ENCODE measurements at places on chromosomes 7 and 10.
A peak's percentile ranks its signal among the peaks of the same experiment; 100 is the strongest.

GRCh38 chr10:125057158-125058001, 103.0 kb downstream of the CTBP2 start:
- DNase-seq: peak; percentile 32

- DNase-seq: no peak
Measured at GRCh38 chr7:48438206-48438605, 266.9 kb downstream of the ABCA13 start.

GRCh38 chr10:45235798-45236220, 79.6 kb downstream of the OR13A1 start:
- DNase-seq: no peak

GRCh38 chr10:98170249-98171117, 36.0 kb downstream of the R3HCC1L start:
- peak; percentile 90 for DNase-seq

GRCh38 chr7:17362439-17363105, 64.1 kb downstream of the AHR start:
- no peak for DNase-seq

DNA sequence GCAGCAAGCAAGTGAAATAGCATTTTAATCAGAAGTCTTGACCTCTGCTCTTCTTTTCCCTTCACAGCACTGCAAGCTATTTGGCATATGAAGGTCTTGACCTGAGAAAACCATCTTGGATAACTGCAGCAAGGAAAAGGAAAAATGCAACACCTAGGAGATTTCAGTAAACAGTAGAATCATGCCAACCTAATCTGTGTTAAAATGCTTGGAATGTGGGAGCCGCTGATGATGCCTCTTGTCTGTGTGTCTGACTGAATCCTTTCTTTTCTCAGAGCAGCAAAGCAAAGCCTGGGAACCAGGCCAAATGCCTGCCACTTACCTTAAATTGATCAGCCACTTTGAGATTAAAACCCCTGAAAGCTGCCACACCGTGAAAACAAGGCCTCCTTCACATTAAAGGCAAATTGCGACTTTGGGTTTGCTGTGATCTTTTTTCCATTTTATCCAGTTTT, 80.4 kb upstream of the CDK6 start:
- no peak for DNase-seq

DNA sequence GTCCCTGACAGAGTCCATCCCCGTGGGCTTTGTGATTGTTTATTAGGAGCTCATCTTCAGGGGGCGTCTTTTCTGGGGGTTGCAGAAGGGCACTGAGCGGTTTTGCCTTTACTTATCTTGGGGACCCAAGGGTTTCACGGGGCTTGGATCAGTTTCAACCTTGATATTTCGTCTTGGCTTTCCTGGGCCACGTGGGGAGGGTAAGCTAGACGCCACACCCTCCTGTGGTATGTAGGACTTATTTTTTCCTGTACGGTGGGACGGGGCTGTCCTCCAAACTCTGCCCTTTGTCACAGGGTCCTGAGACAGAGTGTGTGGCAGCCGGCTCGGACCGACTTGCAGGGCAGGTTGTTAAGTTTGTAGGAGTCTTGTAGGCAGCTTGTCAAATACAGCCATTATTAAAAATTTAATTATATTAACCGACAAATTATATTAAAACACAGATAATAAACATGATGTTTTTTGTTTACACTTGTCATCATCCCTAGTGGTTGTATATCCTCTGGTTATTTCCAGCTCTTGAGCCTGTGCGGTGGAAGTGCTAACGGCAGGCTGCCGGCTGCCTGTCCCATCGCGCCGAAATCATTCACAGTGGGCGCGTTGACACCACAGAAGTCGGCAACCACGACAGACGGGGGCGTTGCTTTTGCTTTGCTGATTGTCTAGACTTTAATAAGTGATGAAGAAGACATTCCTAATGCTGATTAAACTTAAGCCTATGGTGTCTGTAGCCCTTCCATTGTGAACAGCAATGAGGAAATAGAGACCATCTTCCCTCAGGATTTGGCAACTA, 193.2 kb downstream of the DNAJB6 start:
- DNase-seq: no peak

- no peak for DNase-seq
Measured at GRCh38 chr10:97490592-97490991, 7.6 kb downstream of the MMS19 start.

GRCh38 chr7:38129162-38129561, 48.9 kb upstream of the STARD3NL start:
- no peak for DNase-seq

GRCh38 chr7:35647171-35647574, 47.8 kb downstream of the HERPUD2 start:
- no peak for DNase-seq

- DNase-seq: no peak
Measured at GRCh38 chr7:77954773-77955555, 156.4 kb downstream of the PHTF2 start.

DNA sequence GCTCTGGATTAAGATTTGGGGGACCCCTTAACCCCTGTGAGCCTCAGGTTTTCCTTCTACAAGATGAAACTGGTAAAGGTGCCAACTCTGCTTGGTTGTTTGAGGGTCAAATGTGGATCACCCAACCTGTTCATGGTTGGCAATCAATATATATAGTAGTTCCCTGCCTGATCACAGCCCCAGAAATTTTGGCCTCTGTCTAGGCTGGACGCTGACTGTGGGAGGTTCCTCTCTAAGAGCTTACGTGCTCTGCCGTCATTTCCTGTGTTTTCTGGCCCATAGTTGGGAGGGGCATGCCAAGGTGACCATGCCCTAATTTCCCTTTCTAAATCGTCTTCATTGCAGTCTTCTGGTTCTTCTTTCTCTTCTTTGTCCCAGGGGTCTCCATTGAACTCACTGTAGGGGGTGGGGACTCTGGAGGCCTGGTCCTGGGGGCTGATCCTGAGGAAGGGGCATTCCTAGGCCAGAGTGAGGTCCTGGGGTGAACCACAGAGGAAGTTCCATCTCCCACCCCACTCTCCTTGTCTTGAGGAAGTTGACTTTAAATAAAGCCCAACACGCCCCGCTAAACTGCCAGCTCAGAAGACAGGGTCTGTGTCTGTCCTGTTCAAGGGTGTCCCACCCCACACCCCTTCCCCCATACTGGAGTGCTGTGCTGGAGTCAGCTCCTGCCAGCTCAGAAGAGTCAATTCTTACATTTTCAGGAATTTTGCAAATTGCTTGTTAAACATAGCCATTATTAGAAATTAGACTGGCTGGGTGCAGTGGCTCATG, 98.9 kb upstream of the SDK1 start:
- DNase-seq: no peak

- DNase-seq: no peak
Measured at GRCh38 chr7:40629891-40630290, 495.1 kb downstream of the SUGCT start.

GRCh38 chr10:15123749-15124184, 26.6 kb downstream of the RPP38 start:
- peak; percentile 84 for DNase-seq

DNA sequence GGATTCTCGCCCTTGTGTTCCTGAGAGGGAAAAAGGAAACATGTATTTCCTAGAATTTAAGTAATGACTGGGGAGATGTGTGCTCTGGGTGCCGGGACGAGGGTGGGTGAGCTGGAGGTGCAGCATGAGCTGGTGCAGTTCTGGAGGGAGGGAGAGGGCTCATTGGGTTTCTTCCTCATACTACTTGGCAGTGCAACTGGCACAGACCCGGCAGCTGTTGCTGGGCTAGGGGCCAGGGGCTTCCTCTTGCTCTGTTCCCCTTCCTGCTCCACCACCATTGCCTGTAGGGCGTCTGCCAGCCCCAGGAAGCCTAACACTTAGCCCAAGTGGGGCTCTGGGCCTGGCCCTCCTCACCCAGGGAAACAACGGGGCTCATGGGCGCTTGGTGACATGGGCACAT, 5.9 kb downstream of the RET start:
- no peak for DNase-seq

- no peak for DNase-seq
Measured at GRCh38 chr10:59754951-59755350, 1.7 kb upstream of the MRLN start.

DNA sequence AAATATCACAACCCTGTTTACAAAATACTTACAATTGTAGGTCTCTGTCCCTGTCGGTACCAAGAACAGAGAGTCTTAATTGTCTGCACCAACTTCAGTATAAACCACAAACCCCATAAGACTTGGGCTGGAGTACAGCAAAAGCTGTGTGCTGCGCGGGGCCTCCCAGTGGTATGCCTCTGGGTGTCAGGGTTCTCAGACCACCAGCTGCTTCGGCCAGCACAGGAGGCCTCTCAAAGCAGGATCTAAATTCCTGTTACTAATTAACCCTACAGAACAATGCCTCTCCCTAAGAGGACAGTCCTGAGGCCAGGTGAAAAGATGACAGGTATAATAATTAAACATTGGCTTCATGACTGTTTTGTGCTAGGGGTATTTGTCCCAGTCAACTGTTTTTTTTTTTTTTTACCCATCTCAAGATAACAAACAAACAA, 957 bp upstream of the SVIL start:
- no peak for DNase-seq

GRCh38 chr7:5714657-5715337, 66.7 kb downstream of the RNF216 start:
- DNase-seq: no peak

- DNase-seq: no peak
Measured at GRCh38 chr7:130461272-130461671, 20.5 kb upstream of the CEP41 start.

- no peak for DNase-seq
Measured at GRCh38 chr10:128400564-128400963, 274.3 kb upstream of the MKI67 start.

- no peak for DNase-seq
Measured at GRCh38 chr10:9060314-9060713, 1005.8 kb downstream of the GATA3 start.

DNA sequence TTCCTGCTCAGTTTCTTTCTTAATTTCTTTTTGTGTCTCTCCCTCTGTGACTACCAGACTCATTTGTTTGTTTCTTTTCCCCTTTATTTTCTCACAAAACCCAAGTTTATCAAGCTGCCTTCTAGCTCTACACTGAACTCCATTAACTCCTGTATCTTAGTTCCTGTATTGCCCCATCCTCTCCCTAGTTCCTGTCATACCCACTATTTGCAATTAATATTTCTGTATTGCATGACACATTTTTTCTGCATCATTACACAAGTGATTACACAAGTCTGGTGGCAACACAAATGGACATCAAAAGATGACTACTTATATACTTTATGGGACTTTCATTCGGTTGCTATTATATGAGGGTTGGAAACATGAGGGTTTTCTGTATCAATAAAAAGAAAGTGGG, 26.9 kb upstream of the OR9A4 start:
- no peak for DNase-seq

DNA sequence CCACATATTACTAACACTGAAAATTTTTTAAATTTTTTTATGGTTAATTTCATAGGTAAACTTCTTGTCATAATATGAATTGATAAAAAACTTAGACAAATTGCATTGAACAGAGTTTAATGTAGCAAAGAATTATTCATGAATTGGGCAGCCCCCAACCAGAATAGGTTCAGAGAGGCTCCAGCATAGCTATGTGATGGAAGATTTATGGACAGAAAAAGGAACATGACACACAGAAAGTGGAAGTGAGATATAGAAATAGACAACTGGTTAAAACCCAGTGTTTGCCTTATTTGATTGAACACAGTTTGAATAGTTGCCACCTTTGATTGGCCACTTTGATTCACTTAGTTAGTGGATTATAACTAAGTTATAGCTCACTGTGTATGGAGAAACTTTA, 87.2 kb downstream of the AHR start:
- DNase-seq: no peak

- no peak for DNase-seq
Measured at GRCh38 chr7:80313067-80313626, 178.5 kb downstream of the GNAI1 start.

DNA sequence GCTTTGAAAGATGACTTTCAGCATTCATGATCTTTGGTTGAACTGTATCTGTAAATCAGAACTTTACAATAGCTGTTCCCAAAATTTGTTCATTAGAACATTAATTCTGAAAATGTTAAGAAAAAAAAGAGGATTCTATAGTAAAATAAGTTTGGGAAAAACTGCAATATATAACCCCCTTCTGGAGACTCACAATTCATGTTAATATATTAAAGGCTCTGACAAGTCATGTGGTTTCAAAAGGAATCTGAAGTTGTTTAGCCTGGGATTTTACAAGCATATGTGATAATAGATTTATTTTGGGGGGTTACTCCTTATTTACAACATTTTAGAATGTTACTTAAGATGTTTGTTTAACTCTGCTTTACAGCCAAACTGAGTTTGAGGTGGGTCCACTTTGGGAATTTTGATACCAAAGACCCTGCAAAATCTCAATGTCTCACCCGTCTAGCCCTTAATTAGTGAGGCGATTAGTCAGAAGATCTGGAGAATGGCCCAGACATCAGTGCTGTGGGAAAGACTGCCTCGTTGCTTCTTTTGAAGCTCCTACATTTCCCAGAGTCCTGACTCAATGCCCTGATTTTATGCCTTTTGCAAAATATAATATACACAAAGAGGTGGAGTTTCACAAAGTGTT, 40.0 kb downstream of the CDK1 start:
- no peak for DNase-seq

GRCh38 chr7:80161466-80161865, 26.8 kb downstream of the GNAI1 start:
- no peak for DNase-seq

DNA sequence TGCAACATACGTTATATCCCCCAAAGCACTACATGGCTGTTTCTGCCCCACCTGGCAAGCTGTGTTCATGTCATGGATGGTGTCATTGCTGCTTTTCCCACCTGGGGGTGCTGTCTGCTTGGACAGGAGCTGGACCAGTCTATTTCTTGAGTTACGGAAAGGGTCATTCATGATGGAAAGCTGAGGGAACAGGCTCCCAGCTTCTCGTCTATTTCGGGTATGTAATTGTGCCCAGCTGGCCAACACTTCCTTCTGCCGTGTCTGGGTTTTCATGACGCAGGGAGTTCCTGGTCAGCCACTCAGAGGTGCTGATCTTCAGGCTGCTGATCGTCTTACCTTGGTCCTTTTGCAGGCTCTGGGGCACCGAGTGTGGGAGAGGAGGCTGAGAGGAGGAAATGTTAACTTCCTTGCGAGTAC, 8.6 kb downstream of the BTBD16 start:
- DNase-seq: no peak

DNA sequence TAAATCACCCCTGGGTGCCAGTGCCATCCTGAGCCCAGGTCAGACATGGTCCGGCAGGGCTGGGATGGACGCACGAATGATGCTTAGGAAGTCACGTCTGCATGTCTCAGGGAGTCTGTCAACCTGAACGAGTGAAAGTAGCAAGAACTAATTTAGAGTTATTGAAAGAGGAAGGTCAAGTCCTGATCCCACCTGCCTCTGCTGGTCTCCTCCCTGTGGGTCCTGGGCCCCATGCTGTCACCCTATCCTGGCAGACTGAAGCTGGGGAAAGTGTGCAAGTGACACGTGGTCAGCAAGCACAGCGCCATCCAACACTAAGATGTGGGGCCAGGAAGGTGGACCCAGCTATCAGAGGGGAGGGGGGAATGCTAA, 26.1 kb upstream of the GRID1 start:
- DNase-seq: no peak

DNA sequence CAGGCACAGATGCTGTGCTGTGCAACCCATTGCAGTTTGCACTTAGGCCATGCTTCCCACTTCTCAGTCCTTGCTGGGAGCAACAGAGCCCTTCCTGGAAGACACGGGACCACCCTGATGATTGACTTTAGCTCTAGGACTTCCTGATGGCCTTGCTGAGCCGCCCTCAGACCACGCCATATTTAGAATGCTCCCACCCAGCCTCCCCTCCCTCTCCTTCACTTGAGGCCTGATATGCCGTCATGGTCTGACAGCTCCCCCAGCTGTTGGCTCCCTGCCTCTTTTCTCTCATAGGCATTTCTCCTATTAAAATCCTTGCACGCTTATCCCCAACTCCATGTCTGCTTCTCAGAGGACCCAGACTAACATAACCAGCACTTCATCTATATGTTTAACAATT, 29.4 kb upstream of the GATAD1 start:
- DNase-seq: no peak
